ENCODE measurements at places on chromosomes 2 and 18. TPM values are rescaled to one million over a fixed set of nuclear protein-coding genes. Genes with fewer than 3 reads are reported as not detected.

The IL1RN gene
- not detected for total RNA-seq

The MREG gene
- total RNA-seq, result 1.5 TPM

The UGT1A5 gene
- not detected for total RNA-seq

The NEB gene
- 0.94 TPM for total RNA-seq
